ENCODE measurements at places on chromosomes 12 and 14.
A peak's percentile ranks its signal among the peaks of the same experiment; 100 is the strongest.

DNA sequence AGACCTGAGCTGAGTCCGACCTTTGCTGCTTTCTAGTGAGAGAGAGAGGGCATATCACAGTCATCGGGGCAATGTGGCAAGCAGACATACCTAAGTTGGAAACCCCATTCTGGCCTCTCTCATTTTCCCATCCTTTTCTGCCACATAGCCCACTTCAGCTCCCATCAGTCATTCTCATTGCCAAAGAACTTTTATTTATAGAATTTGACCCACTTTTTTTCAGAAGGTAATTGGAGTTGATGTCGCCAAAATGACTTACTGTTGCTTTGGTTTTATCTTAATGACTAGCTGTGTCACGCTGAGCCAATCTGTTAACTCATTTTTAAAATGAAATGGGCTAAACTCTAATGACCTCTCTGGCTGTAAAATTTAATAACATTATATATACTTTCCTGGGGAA lies 63.9 kb upstream of the RMST start:
- no peak for DNase-seq

DNA sequence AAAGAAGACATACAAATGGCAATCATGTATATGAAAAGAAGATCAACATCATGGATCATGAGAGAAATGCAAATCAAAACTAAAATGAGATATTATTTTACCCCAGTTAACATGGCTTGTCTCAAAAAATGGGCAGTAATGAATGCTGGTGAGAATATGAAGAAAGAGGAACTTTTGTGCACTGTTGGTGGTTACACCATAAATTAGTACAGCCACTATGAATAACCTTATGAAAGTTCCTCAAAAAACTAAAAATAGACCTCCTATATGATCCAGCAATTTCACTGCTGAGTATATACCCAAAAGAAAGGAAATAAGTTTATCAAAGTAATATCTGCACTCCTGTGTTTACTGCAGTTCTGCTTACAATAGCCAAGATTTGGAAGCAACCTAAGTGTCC lies 151.7 kb downstream of the PDZRN4 start:
- DNase-seq, result no peak

DNA sequence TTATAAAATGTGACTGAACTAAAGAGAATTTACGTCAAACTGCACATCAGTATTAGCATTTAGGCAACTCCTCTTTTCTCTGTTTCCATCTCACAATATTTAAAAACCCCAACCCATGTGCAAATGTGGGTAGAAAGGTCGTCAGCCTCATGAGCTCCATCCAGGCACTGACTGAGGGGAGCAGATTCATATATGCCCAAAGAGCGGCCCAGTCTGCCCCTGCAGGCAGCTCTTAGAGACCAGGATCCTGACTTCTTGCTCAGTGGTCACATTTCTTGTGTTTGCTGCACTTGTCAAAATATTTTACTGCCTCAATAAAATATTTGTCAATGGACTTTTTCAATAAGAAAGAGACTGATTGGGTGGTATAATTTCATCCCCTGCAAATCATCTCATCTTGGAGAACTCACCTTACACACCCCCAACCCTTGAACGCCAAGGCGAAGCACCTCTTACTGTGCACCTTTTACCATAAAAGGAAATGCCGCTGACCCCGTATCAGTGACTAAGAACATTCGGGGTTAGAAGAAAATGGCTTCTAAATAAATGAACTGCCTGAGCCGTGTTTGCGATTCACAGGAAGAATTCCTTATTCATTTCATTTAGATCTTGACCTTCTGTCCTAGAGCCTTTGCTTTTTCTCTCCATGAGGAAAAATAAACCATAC lies 418.8 kb downstream of the BCL11B start:
- DNase-seq, result no peak

DNA sequence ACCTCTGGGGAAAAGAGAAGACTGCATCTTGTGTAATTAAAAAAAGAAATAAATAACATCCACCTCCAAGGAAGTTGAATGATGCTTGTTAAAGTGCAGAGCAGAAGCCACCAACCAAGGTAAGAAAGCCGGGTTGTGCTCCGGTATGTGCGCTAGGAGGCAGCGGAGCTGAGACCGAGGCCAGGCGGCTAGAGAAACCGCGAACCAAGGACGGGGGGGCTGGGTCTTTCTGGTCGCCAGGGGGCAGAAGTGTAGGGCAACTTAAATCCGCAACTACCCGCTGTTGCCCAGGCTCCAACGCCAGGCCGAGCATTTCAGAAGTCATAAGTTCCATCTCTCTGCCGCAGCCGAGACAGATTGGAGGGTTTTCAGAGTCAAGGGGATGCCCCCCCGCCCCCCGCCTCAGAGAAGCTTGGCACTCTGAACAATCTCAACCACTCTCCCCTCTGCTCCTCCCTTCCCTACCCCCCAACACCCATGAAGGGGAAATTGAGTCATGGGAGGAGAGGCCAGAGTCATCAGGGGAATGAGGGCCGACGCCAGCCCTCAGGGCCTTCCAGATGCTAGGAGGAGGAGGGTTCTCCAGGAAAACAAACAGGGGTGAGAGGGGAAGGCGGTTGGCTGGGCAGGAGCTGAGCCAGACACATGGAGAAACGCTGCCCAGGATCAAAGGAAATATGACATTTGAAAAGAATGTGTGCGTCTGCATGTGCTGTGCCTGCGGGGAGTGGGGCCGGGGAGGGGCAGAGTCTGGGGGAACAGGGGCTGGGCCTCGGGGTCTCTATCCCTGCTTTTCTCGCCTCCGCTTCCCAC lies 2.2 kb upstream of the NFATC4 start:
- peak; percentile 22 for DNase-seq

DNA sequence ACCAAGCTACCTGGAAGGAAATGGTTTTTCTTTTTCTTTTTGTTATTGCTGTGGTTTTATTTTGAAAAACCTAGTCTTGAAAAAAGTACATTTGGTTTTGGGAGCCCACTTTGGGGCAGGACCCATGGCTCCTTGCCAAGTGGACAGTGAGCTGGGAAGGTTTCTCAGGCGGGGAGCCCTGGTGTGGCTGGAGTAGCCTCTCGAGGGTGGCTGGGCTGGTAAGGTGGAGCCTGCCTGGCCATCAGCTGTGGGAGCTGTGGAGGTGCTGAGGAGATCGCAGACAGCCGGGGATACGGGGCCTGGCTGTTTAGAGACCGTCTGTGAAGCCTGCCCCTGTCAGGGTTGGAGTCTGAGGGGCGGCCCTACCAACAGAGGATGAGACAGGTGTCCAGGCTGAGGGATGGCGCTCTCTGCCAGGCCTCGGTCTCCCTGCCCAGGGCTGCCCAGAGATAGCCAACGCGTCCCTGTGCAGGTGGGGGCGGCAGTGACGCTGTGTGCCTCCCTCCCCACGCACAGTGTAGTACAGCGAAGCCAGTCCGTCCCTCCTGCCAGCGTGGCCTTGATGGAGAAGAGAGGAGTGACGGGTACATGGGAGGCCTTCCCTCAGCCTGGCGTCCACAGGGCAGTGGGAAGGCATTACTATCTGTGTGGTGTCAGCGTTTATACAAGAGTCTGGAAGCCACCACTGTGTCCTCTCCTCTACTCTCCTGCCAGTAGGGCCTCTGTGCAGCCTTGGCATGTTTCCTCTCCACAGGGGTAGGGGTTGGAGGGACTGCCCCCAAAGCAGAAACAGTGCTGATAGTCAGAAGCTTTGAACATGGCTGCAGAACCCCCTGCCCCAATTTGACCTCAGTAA lies 5.9 kb downstream of the RIN3 start:
- no peak for DNase-seq

GRCh38 chr12:10794222-10794621 lies 8.2 kb downstream of the TAS2R7 start:
- no peak for DNase-seq

DNA sequence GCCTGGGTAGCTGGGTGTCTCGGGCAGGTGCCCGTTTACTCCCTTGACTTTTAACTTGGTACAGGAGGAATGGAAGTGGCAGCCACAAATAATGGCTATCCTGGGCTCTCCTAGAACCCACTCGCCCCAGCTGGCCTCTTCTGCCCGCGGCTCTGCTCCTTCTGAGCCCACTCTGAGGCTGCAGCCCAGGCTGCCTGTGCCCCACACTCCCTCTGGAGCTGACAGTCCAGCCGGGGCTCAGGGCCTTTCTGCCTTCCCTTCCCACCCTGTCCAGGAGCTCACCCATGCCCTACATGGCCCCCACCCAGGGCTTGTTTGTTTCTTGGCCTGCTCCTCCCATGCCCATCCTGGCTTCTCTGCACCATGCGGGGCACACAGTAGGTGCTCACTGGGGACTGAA lies 15.6 kb downstream of the ZNF839 start:
- no peak for DNase-seq

GRCh38 chr12:76519538-76519937 lies 40.0 kb downstream of the OSBPL8 start:
- DNase-seq, result no peak

- DNase-seq, result no peak
Observed at GRCh38 chr12:61412201-61412600, 848.0 kb upstream of the USP15 start.

DNA sequence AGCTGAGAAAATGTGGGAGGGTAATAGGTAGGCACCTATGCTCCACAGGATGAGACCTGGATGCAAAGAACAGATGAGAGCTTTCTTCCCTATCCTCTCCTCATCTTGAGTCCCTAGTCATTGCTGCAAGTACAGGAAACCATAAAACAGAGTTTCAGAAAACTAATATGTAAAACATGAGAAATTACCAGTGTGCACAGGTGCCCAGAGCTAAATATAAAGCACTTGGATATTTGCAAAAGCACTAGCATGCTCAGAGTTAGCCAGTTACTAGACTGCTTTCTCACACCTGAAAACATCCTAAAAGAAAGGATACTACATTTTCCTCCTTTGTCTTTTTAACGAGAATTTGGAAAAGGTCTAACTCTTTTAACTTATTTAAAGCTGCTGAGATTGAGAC lies 324.3 kb downstream of the DAD1 start:
- no peak for DNase-seq
